Temporal lobe (tissue), 4 donors: ENCODE measurements at places on chromosomes 4 and X. TPM values are rescaled to one million over a fixed set of nuclear protein-coding genes. Genes with fewer than 3 reads are reported as not detected.

TASL gene
- total RNA-seq, result 0.49 TPM

CXCL11 gene
- total RNA-seq, result not detected

GLOD5 gene
- total RNA-seq, result not detected

NAP1L2 gene
- total RNA-seq, result 29.7 TPM

PF4V1 gene
- total RNA-seq, result not detected

SPOCK3 gene
- 10.8 TPM for total RNA-seq

RAB40A gene
- total RNA-seq, result 1.2 TPM
